ENCODE measurements at places on chromosomes 12 and 14.

DNA sequence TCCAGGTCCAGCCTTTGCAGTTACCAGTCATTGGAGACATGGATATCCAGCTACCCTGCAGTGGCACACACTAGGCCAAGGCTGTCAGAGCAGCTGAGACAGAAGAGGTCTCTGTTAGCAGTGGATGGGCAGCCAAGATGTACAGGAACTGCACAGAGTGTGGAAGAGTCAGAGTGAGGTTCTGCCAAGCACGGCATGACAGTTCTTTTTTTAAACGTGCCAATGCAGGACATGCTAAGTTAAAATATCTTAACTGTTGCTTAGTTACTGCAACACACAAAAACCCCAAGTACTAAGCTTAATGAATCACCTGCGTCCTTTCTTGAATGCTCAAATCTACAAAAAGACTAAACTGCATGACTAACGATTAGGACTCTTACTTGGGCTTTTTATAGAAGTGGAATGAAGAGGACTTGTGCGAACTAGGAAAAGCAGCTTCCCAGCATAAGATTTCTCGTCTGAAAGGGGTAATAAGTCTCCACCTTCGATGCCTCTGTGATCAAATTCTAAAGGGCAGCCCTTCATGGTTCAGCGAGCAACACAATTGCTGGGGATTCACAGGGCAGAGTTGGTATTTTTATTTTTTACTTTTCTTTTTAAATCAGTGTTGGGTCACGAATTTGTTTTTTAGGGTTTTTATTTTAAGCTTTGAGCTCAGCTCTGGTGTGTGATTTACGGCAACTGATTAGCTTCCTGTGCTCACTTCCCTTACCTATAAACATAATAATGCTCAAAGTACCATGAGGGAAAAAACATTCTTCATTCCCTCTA lies 20.6 kb downstream of the MAPK1IP1L start:
- DNase-seq: no peak

DNA sequence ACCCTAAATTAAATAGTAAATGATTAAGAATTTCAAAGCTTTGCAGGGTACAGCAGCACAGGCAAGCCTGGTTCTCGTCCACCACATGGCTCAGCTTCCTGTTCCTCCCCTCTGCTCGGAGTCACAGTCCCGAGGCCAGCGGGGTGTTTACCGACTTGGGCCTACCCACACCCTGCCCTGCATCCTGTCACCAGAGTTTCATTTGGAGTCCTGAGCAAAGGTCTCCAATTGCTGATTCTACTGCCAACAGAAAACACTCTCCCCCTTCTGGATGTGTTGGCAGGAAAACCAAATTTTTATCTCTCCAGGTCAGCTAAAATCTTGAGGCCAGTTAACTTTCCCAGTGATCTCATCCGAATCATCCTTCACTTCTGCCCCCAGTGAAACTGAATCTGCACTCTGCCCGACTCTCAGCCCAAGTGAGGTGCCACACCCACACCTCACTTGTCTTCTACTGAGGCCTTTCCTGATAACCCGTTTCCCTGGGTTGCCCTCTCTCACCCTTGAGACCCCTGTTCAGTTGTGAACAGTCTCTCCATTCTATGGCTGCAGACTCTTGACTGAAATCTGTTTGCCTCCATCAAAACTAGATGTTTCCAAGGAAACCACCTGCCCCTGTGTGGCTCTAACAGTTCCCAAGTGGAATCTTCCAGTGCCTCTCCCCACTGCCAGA lies 71.2 kb downstream of the VCPKMT start:
- peak; percentile 80 for DNase-seq

DNA sequence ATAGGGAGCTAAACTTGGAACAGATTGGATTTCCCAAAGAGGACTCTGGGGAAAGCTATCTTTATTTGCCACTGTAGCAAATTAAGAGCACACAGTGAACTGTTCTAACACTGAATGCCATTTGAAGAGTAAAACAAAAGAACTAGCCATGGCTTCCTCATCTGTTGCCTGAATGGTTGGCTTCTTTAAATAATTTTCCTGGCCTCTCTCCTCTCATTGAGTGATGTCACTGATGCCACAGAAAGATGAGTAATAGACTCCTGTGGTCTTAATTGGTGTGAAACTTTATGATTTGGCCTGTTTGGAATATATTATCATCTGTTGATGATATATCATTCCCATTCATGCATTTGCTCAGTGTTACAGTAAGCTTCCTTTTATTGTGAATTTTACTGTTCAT lies 42.5 kb downstream of the WDR20 start:
- DNase-seq: no peak

- DNase-seq: no peak
Observed at GRCh38 chr12:50112456-50113218, 601 bp downstream of the COX14 start.

DNA sequence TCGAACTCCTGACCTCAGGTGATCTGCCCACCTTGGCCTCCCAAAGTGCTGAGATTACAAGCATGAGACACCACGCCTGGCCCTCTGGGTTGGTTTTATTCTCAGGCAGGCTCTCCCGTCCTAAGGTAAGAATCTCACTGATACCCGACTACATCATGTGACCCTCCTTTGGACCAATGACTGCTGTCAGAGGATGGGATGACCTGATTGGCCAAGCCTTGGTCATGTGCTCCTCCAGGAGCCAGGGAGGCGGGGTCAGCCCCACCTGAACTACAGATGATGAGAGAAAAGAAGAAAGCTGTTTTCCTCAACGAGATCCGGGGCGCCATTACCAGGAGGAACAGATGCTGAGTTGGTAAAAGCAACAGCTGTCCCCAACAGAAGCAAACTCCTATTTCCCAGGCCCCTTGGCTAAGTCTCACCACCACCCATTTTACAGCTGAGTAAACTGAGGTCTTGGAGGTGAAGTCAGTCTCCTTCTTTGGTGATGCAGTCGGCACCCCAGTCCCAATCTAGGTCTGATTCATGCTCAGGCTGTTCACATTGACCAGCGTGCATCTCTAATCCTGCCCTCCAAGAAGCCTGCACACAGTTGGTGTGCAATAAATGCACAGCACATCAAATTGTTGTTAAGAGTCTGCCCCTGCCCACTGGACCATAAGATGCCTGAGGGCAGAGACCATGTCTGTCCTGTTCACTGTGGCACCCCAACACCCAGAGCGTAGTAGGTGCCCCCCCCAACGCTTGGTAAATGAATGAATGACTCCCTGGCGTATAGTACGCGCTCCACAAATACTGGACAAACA lies 118.8 kb downstream of the SCARB1 start:
- no peak for DNase-seq

All from CD8-positive, alpha-beta T cell (primary cell).